ENCODE measurements at places on chromosomes 12 and 14. TPM values are rescaled to one million over a fixed set of nuclear protein-coding genes. Genes with fewer than 3 reads are reported as not detected.
A peak's percentile ranks its signal among the peaks of the same experiment; 100 is the strongest.

Gene PSEN1
- polyA plus RNA-seq = 85.6 TPM

Gene EIF2S3B
- 0.30 TPM for polyA plus RNA-seq

DNA sequence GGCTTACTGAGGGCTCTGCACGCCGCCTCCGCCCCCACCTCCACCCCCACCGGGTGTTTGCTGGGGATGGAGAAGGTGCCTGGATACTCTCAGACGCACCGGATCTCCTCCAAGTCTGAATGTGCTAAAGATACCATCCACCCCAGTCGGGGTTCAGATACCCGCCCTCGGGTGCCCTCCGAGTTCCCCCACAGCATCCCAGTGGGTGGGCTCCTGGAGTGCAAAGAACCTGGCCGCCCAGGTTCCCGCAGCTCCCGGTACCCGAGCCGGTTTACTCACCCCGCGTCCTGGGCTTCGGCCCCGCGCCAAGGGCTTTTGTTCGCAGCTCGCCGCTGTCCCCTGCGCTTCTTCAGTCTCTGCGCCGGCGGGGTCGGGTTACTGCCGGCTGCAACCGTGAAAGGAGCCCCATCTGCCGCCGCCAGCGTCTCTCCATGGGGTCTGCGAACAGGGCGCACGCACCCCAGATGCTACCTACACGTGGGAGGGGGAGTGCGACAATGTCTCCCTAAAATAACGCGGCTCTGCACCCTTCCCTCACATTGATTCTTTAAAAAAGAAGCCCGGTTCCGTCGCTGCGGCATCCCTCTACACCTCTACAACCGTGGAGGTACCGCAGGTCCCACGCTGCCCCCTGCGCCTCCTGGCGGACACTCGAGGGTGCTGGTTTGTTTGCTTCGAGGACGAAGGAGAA, at the start of gene CCDC177:
Gene CCDC177, minus strand, starts transcription at position 609 of the 691 bp plus-strand sequence. CDS start 1,249 bp downstream, outside the sequence.
- peaks cover 21% of the 10 kb centered on the region for H3K27me3 ChIP-seq
- DNase-seq = peak; percentile 42
- H3K36me3 ChIP-seq = no peaks in the 10 kb centered on the region
- H3K4me1 ChIP-seq = peaks cover 13% of the 10 kb centered on the region
- no peak within 1 kb of the TSS for H3K4me3 ChIP-seq
- H3K27ac ChIP-seq = no peak within 1 kb of the TSS

Gene SERPINA3
- not detected for polyA plus RNA-seq

Gene OAS2
- 20.6 TPM for polyA plus RNA-seq

DNA sequence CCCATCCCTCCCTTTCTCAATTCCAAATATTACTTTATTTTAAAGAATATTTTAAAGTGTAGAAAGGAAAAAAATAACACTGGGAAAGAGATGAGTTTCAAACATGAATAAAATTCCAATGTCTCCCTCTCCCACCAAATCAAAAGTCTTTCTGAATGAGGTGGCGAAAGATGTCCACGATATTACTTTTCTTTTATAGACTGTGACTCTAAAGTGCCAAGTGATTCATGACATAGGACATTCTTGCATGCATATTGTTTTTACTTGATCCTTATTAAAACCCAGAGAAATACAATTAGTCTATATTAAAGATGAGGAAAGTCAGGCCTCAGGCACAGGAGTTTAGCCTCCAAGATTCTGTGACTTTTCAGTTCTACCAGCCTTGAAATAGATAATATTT, 16.0 kb upstream of the LUM start:
- no peak for DNase-seq
- H3K27me3 ChIP-seq = no peaks in the 10 kb centered on the region
- no peaks in the 10 kb centered on the region for H3K4me1 ChIP-seq
- H3K36me3 ChIP-seq = no peaks in the 10 kb centered on the region

Gene PARP2
- polyA plus RNA-seq = 1.8 TPM

Gene CLMN
- 22.0 TPM for polyA plus RNA-seq

DNA sequence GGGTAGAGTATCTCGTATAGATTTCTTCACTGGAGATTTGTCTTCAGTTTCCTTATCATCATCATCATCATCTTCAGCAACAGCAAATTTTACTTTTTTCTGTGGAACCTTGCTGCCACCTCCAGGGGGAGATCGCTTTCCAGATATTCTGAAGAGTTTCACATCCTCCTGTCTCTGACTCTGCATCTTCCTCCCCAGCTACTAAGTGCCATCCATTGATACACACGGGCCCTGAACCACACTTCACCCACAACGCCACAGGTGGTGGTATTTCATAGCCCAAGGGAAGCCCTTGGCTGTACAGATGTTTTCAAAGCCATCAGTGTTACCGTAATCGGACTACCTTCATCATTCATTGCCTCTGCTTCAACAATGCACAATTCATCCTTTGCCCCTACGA, 82.2 kb downstream of the PPP2R5C start:
- H3K27ac ChIP-seq = no peak overlapping the region
- peaks cover 9% of the 10 kb centered on the region for H3K36me3 ChIP-seq
- H3K4me1 ChIP-seq = peaks cover 8% of the 10 kb centered on the region
- peak; percentile 85 for DNase-seq
- H3K27me3 ChIP-seq = no peaks in the 10 kb centered on the region
- H3K4me3 ChIP-seq = no peak overlapping the region

Gene IFNG-AS1
- polyA plus RNA-seq = not detected

- H3K4me3 ChIP-seq = no peak overlapping the region
- H3K27me3 ChIP-seq = no peaks in the 10 kb centered on the region
- peaks cover 45% of the 10 kb centered on the region for H3K4me1 ChIP-seq
- no peak for DNase-seq
Observed at GRCh38 chr12:94260717-94261116, 112.3 kb downstream of the PLXNC1 start.

DNA sequence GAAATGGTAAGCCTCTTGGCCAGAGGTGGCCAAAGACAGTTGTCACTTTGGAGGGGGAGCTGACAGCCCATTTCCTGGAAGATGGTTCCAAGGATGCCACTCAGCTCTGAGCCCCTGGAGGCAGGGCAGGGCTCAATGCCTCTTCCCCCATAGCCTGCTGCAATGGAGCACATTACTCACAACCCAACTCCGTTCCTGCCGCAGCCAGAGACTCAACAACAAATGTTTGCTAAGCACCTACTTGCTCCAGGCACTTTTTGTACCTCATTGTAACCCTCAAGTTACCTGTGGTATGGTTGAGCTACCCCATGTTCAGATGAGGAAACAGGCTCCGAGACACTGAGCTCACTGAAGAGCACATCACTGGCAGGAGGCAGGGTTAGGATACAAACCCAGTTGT, 19.5 kb downstream of the IRF2BPL start:
- peaks cover 3% of the 10 kb centered on the region for H3K4me1 ChIP-seq
- no peak overlapping the region for H3K27ac ChIP-seq
- no peak overlapping the region for H3K4me3 ChIP-seq
- H3K36me3 ChIP-seq = no peaks in the 10 kb centered on the region
- no peaks in the 10 kb centered on the region for H3K27me3 ChIP-seq

Gene ENO2
- polyA plus RNA-seq = 0.19 TPM

DNA sequence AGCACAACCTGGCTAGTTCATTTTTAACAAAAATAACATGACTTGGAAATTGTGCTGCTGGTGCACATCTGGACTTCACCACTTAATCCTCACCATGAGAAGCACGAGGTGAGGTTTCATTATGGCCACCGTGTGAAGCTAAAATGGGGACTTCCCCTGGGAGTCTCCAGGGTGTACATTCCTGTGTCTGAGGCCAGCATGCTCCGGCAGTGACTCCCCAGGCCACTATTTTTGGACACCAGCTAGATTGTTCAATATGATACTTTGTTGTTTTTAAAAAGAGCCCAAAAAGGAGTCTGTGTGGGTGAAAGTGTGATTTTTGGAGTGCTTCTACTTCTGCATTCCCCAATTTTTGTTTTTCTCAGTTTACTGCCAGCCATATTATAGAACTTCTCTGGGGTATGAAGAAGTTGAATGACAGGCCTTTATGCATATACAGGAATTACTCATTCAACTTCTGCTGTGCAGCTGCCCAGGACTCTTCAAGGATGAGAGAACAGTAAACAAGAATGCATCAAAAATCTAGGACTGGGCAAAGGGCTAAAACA, 16.9 kb upstream of the AICDA start:
- H3K4me1 ChIP-seq = no peaks in the 10 kb centered on the region
- DNase-seq = peak; percentile 71
- H3K27me3 ChIP-seq = no peaks in the 10 kb centered on the region
- no peak overlapping the region for H3K27ac ChIP-seq
- H3K4me3 ChIP-seq = no peak overlapping the region

DNA sequence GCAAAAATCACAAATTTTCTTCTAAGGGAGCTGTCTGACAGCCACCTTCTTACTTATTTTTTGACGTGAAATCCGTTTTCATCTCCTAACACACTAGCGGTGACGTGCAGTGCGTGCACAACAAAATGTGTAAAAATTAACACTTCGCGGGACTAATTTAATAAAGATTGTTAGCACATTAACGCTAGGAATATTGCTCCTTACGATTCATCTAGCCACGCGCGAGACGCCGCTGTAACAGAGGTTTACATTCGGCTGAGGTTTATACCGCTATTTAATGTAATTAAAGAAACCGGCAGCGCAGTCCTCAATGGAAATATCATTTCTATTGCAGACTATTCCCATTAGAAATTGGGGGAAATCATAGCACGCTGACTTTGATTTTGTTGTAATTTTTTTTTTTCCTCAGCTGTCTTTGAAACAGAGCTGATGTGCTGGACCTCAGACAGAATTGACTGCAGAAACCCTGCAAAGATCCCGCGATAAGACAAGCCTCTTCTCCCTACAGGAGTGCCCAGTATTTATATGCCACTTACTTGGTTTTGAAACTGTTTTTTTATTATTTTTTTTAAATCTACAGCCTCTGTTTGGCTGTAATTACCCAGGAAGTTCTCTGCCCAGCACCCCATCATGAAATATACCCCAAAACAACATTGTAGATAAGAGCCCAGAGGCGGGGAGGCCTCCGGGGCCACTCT, 31.2 kb downstream of the BCL11B start:
- peaks cover 59% of the 10 kb centered on the region for H3K27me3 ChIP-seq
- H3K27ac ChIP-seq = no peak overlapping the region
- no peaks in the 10 kb centered on the region for H3K4me1 ChIP-seq
- H3K36me3 ChIP-seq = no peaks in the 10 kb centered on the region
- H3K4me3 ChIP-seq = no peak overlapping the region

GRCh38 chr12:86429824-86430223, 173.6 kb upstream of the MGAT4C start:
- no peak for DNase-seq
- no peak overlapping the region for H3K27ac ChIP-seq
- H3K27me3 ChIP-seq = no peaks in the 10 kb centered on the region
- no peaks in the 10 kb centered on the region for H3K36me3 ChIP-seq

Gene SLC38A4
- polyA plus RNA-seq = not detected

Gene HOXC4
- not detected for polyA plus RNA-seq
